ENCODE measurements at places on chromosomes 11 and 22.

DNA sequence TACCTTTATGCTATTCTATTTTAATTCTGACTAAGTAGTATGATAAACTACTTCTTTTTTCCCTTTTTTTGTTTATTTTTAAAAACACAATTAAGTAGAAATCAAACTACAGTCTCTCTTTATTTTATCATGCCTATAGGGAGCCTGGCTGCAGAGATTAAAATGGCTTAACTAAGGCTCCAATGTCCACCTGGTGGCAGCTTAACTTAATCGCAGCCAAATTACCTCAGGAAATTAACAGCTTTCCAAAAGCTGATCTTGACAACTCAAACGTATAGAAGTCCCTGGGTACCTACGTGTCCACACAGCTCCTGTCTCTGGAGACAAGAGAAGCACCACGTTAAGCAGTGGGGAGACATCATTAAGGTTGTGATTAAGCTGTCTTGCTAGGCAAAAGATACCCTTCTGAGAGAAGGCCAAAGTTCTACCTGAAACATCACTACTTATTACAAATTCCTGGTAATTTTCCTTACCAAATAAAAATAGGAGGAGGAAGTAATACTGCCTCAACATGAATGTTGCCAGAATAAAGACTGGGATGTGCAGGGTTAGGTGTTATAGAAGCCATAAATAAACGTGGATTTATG, 63.2 kb upstream of the SNX19 start:
- H3K4me3 ChIP-seq = no peak overlapping the region
- H3K27me3 ChIP-seq = no peaks in the 10 kb centered on the region
- H3K36me3 ChIP-seq = no peaks in the 10 kb centered on the region
- DNase-seq = no peak

DNA sequence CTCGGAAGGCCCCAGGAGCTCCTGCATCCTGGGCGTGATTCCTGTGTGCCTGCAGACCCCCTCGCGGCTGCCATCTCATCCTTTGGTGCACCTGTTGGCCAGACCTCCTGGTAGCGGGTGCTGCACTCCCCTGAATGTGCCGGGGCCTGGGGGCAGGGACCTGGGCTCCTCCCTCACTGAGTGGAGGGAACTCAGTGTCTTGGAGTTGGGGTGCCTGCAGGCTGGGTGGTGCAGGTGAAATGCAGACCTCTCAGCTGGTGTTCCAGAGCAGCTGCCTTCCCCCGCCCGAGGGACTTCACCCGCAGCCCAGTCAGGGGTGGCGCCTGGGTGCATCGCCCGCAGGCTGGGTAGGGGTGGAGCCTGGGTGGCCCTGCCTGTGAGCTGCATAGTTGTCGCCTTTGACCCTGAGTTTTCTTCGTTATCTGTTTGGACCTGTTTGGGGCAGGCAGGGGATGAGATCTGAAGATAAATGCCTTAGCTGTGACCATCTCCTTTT, 31.4 kb downstream of the LRP5 start:
- H3K36me3 ChIP-seq = no peaks in the 10 kb centered on the region
- H3K4me1 ChIP-seq = peaks cover 68% of the 10 kb centered on the region
- no peak for DNase-seq
- H3K4me3 ChIP-seq = no peak overlapping the region
- no peaks in the 10 kb centered on the region for H3K27me3 ChIP-seq

DNA sequence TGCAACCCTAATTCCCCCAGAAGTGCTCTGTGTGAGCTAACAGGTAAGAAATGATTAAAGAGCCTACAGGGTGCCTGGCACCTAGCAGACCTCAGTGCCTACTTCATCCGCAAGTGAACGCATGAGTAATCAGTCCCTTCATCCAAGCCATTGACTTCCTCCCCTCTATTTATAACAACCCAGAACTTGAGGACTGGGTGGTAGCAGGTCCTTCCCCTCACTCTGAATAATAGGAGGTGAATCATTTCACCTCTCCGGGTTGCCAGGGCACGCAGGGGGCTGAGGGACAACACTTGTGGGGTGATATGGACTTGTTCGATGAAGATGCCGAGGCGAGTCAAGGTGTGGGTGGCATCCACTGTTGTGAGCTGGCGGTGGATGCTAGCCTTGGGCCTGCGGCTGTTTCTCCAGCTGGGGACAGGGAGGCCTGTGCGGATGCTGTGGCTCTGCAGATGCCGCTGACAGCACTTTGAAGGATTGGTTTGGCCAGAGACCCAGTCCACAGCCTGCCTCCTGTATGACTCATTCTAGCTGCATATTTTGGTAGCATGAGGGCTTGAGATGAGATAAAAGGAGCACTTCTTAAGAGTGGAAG, 11.7 kb upstream of the SORL1-AS1 start:
- H3K4me1 ChIP-seq = peaks cover 59% of the 10 kb centered on the region
- DNase-seq = peak; percentile 80
- H3K36me3 ChIP-seq = no peaks in the 10 kb centered on the region
- no peaks in the 10 kb centered on the region for H3K27me3 ChIP-seq

- peak overlapping the region; percentile 97 for H3K27ac ChIP-seq
- H3K27me3 ChIP-seq = no peaks in the 10 kb centered on the region
- peak overlapping the region; percentile 17 for H3K4me3 ChIP-seq
- H3K36me3 ChIP-seq = no peaks in the 10 kb centered on the region
- peaks cover 36% of the 10 kb centered on the region for H3K4me1 ChIP-seq
Observed at GRCh38 chr22:24810043-24810749, 4.2 kb downstream of the SGSM1 start.

GRCh38 chr11:106275151-106275550, 197.7 kb downstream of the AASDHPPT start:
- no peaks in the 10 kb centered on the region for H3K36me3 ChIP-seq
- DNase-seq = no peak
- H3K4me1 ChIP-seq = no peaks in the 10 kb centered on the region
- H3K27ac ChIP-seq = no peak overlapping the region
- no peak overlapping the region for H3K4me3 ChIP-seq
- no peaks in the 10 kb centered on the region for H3K27me3 ChIP-seq

DNA sequence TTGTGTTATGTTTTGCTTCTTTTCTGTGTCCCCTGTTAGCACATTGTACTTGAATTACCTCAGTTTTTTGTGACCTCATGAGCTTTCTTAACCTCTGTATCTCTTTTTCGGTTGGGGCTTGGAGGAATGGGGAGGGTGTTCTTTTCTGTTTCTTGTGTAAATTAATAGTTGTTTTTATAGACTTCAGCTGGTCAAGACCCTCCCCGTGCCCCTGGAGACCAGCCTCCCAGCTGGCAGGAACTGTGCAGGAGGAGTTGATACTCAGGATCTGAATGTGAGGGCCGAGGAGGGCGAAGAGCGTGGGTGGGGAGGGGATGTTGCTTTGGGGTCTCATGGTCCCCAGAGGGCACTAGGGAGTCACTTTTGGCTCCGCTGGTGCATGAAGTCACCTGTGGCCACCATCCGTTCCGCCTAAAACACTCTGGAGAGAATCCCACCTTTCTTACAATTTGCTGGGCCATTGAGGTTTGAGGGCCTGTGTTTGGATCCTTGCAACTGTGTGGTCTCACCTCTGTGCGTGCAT, 44.3 kb upstream of the NNMT start:
- H3K4me1 ChIP-seq = no peaks in the 10 kb centered on the region
- H3K4me3 ChIP-seq = no peak overlapping the region
- H3K27me3 ChIP-seq = no peaks in the 10 kb centered on the region

GRCh38 chr11:40100162-40100553, 1359.3 kb downstream of the LRRC4C start:
- H3K36me3 ChIP-seq = no peaks in the 10 kb centered on the region
- no peak overlapping the region for H3K4me3 ChIP-seq
- no peaks in the 10 kb centered on the region for H3K4me1 ChIP-seq
- no peak for DNase-seq
- no peak overlapping the region for H3K27ac ChIP-seq

- H3K4me3 ChIP-seq = no peak overlapping the region
- no peaks in the 10 kb centered on the region for H3K27me3 ChIP-seq
- no peak overlapping the region for H3K27ac ChIP-seq
- DNase-seq = no peak
- H3K4me1 ChIP-seq = no peaks in the 10 kb centered on the region
Observed at GRCh38 chr11:88164806-88165585, 10.2 kb downstream of the RAB38 start.

- peak overlapping the region; percentile 36 for H3K27ac ChIP-seq
- H3K4me1 ChIP-seq = peaks cover 11% of the 10 kb centered on the region
- H3K4me3 ChIP-seq = no peak overlapping the region
- H3K36me3 ChIP-seq = peaks cover 40% of the 10 kb centered on the region
Observed at GRCh38 chr11:118659314-118659952, 20.0 kb downstream of the TREH start.

GRCh38 chr11:16771350-16772140, 33.1 kb downstream of the C11orf58 start:
- no peak overlapping the region for H3K4me3 ChIP-seq
- H3K36me3 ChIP-seq = no peaks in the 10 kb centered on the region
- H3K4me1 ChIP-seq = no peaks in the 10 kb centered on the region
- DNase-seq = no peak
- no peaks in the 10 kb centered on the region for H3K27me3 ChIP-seq
- no peak overlapping the region for H3K27ac ChIP-seq

DNA sequence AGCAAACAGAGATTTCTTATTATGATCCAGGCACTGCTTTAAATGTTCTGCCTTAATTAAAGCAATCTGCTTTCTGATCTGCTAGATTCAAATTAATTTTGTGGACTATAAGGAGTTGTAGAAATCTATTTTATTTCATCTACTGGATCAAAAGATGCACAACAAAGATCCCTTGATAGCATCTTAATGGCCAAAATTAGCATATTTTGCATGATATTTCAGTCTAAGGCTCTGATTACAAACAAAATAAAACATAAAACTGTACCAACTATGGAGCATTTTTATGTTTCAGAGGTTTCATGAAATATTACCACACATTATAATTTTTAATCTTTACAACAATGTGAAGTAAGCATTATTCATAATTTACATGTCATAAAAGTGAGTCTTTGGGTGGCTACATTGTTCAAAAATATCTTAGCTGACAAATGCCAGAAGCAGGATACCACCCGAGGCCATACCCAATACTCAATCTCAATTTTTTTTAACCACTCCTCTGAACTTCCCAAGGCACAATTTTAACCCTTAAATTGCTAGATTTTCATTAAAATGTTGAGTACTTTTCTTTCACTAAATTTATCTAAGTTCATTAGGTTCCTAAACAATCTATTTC, 929.5 kb downstream of the KCNA4 start:
- H3K4me3 ChIP-seq = no peak overlapping the region
- no peaks in the 10 kb centered on the region for H3K4me1 ChIP-seq
- no peak overlapping the region for H3K27ac ChIP-seq
- DNase-seq = no peak
- no peaks in the 10 kb centered on the region for H3K27me3 ChIP-seq
- no peaks in the 10 kb centered on the region for H3K36me3 ChIP-seq

DNA sequence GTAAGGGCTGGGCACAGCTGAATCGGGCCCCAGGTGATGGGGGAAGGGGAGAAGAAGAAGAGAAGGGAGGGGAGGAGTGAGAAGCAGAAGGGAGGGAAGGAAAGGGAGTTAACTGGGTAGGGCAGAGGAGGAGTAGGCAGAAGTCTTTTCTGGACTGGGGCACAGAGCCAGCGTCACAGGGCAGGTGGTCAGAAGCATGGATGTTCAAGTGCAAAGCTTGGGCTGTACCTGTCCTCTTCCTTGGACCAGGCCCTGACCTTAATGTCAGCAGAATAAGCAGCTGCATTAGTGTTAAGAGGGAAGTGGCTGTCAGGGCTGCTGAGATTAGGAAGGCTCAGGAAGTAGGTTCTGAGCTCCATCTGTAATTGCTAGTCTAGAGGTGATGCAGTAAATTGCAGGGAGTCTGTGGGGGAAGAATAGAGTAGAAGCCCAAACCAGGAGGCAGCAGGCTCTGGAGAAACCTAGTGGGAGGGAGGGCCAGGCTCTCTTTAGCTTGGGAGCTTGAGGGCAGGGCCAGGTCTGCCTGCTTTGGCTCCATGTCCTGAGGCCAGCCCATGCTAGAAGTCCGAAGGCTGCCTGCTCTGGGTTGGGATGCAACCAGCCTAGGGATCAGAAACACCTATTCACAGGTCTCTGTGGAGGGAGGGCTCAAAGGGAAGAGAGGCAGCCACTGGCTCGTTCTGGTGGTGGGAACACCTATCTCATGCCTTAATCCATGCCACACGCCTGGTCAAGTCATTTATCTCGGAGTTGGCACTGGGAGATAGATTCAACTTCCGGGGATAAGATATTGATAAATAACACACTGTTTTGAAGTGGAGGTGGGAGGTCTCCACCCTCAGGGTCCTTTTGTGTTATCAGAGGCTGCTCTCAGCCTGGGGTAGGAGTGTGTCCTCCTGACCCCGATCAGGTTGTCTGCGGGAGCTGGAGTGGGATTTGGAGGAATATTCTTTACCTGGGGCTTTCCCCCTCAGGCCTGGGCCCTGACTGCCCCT, 1.7 kb upstream of the UCP3 start:
- DNase-seq = no peak
- no peaks in the 10 kb centered on the region for H3K27me3 ChIP-seq
- H3K4me1 ChIP-seq = no peaks in the 10 kb centered on the region
- H3K36me3 ChIP-seq = peaks cover 5% of the 10 kb centered on the region
- no peak overlapping the region for H3K27ac ChIP-seq

DNA sequence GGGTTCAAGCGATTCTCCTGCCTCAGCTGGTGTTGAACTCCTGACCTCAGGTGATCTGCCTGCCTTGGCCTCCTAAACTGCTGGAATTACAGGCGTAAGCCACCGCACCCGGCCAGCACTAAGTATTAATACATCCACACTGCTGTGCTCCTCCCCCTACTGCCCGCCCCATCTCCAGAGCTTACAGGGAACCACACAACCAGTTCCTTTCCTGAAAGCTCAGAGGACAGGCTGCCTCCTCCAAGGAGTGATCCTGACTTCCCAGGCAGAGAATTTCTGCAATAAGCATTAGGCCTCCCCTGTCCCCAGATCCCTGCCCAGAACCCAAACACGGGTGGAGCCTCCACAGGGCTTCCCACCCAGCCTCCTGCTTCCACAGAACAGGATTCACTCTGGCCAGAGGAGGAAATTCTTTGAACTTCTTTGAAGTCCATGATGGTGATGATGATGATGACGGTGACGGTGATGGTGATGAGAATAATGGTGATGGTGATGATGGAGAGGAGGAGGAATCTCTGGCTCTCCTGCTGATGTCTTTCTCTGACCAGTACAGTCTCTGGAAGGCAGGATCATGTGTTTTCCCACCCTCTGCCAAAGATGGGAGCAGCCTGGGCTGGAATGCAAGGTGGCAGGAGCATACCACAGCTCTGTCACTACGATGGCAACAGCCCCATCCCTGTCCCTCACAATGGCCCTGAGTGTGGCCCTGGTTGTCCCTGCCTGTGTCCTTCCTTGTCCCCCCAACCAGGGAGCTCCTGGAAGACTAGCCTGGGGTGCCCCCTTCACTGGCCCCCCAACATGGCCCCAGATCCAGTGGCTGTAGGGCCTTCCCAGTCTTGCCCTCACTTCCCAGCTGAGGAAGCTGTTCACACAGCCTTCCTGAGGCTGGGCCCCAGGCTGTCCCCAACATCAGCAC, 33.5 kb upstream of the CSNK1E start:
- H3K27ac ChIP-seq = no peak overlapping the region
- H3K27me3 ChIP-seq = no peaks in the 10 kb centered on the region
- H3K36me3 ChIP-seq = peaks cover 12% of the 10 kb centered on the region
- no peak overlapping the region for H3K4me3 ChIP-seq

Measured in tibial artery (tissue), 4 donors.